C1 segment of cervical spinal cord (tissue), 14 donors: ENCODE measurements at places on chromosomes 6 and 20.

GRCh38 chr6:40695114-40695513 is 108.0 kb upstream of the LRFN2 start:
- DNase-seq = no peak

GRCh38 chr6:130968476-130968875 is 94.6 kb downstream of the EPB41L2 start:
- no peak for DNase-seq

DNA sequence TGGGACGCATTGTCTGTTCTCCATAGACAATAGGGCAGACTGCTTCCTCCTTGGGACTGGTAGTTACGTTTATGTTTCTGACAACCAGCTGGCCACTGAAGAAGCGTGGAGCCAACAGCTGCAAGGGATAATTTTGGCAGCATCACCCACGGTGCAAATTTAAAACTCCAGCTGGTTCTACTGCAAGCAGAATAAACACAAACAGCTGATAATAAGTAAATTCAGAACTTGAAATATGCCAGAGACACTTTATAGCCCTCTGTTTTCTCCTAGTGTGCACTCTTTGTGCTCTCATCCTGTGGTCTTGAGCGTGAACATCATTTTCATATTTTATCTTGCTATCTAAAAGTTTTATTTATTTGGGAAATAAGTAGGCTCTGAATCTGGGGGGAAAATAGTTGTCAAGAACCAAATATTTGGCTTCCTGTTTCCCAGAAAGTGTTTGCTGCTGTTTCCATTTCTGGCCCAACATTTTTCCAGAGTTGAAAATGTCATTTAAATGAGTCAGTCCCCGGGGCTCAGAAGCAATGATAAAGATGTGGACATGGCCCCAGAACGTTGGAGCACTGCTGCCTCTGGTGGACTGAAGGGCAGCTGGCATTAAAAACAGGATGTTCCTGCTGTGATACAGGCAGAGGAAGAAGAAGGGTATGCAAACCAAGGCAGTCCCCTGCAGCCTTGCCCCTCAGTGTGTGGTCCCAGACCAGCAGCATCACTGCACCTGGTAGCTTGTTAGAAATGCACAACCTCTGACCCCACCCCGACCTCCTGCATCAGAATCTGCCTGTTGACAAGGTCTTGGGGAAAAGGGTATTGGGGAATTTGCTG is 12.5 kb upstream of the THBD start:
- no peak for DNase-seq

- DNase-seq = no peak
Measured at GRCh38 chr6:36730424-36731380, 33.1 kb downstream of the RAB44 start.

- DNase-seq = no peak
Measured at GRCh38 chr6:157278171-157278570, 45.1 kb downstream of the TMEM242 start.

DNA sequence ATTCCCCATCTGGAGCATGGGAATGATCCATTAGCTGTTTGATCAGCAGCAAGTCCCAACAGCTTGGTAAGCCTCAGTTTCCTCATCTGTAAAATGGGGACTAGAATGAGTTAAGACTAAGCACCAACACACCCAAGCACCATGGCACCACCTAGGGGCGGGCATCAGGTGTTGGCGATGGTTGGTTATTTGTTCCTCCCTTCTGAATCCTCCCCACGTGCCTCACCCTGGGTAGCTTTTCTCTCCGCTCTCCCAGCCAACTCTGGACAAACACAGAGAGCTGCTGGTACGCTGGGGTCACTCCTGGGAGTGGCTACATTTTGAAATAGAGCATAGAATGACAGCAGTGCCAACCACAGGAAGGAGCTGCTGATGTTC is 13.3 kb upstream of the ITPR3 start:
- DNase-seq = no peak

DNA sequence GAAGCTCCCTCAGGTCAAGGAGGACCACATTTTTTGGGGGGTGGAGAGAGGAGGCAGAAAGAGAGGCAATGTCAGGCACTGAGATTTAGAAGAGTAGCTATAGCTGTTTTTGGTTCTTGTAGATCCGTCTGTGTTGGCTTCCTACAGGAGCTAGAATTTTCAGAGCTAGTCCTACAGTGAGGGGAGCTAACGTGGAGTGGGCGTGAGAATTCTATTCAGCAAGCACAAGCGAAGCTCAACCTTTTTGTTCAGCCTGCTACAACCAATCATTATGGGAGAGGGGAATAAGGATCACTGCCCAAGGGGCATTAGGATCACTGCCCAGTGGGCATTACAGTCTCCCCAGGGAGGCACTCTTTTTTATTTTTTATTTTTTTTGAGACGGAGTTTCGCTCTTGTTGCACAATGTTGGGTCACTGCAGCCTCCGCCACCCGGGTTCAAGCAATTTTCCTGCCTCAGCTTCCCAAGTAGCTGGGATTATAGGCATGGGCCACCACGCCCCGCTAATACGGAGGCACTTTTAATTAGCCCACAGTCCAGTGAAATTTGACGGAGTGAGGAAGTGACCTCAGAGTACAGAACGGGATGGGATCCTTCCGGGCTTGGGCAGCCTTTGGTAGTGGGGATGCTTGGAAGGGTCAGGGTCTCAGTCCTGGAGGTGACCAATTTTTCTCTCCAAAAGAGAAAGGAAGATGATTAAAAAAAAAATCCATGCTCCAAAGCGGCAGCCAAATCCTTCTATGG is 1.1 kb upstream of the PANK2 start:
- no peak for DNase-seq

- no peak for DNase-seq
Measured at GRCh38 chr6:161242779-161243693, 30.8 kb downstream of the AGPAT4 start.

- DNase-seq = no peak
Measured at GRCh38 chr20:53888510-53888909, 181.9 kb downstream of the BCAS1 start.

- DNase-seq = no peak
Measured at GRCh38 chr20:24361541-24361940, 107.9 kb upstream of the SYNDIG1 start.

DNA sequence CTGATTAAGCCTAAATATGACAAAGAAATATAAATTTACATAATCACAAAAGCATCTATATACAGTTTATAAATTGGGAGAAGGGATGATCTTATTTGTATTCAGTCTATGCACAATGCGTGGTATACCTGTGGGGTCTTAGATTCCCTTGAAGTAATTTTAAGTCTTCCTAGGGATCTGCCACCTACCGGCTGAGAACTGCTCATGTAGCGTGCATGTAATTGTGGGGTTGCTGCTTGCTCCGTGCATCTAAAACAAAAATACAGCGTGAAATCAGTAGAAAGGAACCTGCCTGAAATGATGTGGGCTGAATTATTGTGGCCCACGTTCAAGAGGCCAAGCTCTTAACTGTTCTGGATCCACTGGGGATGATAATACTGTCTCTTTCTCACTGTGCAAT is 187.3 kb downstream of the MBOAT1 start:
- no peak for DNase-seq

DNA sequence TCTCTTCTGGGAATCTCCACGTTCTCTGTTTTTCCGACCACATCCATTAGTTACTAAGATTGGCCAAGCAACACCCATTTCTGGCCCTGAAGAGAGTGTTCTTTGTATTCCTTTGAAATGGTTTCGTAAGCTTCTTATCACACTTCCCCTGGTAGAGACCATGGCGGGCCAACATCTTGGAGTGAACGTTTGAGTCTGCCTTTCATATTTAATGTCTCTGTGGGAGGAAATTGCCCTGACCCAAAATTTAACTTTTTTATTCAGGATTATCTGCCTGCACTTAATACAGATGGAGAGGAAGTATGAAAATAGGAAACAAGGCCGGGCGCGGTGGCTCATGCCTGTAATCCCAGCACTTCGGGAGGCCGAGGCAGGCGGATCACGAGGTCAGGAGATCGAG is 177.0 kb upstream of the SNX9 start:
- no peak for DNase-seq

DNA sequence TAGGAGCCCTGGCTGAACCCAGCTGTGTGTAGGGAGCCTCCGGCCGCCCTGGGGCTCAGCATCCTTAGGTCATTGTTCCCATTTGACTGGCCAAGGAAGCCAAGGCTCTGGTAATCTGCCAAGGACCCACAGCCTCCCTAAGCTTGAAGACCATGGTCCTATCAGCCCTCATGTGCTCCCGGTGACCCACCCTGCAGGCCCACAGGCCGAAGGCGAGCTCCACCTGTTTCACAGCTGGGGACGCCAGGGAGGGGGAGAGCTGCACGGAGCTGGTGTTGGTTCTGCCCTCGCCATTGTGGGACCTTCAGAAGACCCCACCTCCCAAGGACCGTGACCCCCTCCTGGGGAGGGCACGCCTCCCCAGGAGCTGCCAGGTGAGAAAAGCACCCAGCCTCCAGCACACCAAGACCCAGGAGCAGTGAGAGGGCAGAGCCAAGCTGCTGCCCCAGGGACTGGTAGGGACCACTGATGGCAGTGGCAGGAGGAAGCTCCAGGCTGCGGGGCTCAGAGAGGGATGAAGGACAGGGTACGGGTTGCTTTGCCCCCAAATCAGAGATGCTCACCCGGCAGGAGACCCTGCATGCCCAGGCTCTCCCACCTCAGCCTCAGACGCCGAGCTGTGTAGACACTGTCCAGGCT is 30.7 kb upstream of the MRGBP start:
- DNase-seq = no peak
